ENCODE measurements at places on chromosomes 4 and X.
A peak's percentile ranks its signal among the peaks of the same experiment; 100 is the strongest.

- no peak for DNase-seq
Measured at GRCh38 chr4:164734484-164734883, 19.4 kb upstream of the SMIM31 start.

GRCh38 chr4:155906554-155907247 is 3.2 kb downstream of the TDO2 start:
- no peak for DNase-seq

GRCh38 chrX:132676561-132677186 is 187.8 kb upstream of the MBNL3 start:
- DNase-seq = no peak

- DNase-seq = no peak
Measured at GRCh38 chr4:84238247-84239090, 260.6 kb downstream of the NKX6-1 start.

GRCh38 chrX:18707426-18708049 is at the start of gene PPEF1:
TSS of gene PPEF1 (plus strand) at chrX:18707645. CDS start at chrX:18707781, 136 bp downstream.
- no peak for DNase-seq

DNA sequence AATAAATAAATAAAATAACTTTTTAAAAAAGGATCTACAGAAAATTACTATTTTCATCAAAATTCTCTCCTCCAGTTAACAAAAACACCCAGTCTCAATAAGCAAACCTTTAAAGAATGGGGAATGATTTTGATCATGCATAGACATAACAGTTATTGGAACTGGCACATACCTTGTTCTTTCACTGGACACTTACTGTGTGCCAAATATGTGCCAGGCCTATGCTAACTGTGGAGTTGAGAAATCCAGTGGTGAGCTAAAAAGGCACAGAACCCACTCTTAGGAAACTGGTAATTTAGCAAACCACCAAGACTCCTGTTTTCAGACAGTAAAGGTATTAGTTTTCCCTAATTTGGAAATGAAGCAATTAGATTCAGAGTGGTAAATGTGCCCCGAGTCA is 39.1 kb downstream of the CLOCK start:
- no peak for DNase-seq

DNA sequence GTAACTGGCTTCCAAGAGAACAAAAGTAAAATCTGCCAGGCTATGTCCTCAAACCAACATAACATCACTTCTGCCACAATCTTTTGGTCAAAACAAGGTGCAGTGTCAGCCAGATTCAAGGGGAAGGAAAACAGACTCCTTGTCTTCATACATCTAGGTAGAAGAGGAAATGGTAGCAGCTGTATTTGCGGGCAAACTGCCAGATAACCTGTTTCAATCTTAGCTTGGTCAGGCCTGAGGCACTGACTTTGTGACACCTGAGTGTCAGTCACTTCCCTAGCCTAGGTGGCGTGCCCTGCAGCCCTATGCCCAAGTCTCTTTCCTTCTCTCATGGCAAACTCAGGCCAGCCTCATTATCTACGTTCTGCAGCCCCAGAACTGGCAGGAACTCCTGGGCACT is 146.2 kb upstream of the JADE1 start:
- no peak for DNase-seq

GRCh38 chr4:96708766-96709165 is 868.9 kb downstream of the PDHA2 start:
- DNase-seq = no peak

- DNase-seq = peak; percentile 27
Measured at GRCh38 chr4:168877511-168878491, 132.3 kb downstream of the CBR4 start.

- no peak for DNase-seq
Measured at GRCh38 chrX:115058276-115058675, 40.9 kb upstream of the IL13RA2 start.

DNA sequence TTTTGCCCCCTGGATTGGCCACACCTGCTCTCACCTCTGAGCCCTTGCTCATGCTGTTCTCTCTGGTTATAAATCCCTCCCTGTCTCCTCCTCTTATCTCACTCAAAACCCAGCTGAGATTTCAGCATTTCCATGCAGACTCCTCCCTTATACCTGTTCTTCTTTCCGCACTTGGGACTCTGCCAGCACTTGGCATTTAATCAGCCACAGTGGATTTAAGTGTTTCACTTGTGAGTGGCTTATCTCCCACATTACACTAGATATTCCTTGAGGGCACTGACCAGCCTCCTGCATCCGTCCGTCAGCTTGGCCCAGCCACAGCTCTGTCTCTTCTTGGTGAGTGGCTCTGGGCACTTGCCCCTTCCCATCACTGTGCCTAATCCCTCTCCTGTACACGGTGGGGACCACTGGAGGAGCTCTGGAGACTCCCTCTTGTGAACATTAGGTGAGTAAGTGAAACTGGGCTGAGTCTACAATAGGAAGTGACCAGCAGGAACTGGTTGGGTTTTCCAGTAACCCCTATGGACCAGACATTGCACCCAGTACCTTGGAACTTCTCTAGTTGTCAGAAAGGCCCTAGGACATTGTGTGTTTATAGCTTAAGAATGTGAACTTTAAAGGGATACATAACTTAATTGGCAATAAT is 19.9 kb downstream of the FGFBP1 start:
- DNase-seq = no peak

DNA sequence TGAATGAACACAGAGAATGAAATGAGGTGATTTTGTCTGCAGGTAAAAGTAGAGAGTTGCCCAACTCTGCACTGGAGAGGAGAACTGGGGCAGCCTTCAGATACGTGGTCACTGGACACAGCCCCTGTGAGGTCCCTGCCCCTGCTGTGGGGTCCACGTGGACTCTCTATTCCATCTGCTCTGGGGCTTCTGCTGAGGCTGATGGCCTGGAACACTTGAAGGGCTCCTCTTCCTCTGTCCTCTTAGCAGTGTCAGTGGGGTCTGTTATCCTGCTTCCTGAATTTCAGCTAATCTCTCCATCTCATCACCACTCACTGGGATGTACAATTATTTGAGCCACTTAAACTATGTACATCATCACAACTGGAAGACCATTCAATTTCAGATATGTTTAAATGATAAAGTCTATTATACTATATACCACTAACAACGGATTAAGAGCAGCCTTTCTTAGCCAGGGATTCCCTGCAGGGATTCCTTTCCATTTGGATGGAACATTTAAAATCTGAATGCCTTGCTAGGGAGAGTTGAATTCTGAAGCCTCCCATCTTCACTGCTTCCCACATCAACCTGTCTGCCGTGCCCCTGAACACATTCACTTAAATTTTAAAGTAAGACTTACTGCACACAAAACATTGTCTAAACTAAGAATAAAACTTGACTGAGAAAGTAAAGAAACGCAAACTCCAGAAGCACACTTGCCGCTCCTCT is 74.0 kb downstream of the CC2D2A start:
- DNase-seq = no peak

- peak; percentile 66 for DNase-seq
Measured at GRCh38 chr4:6917461-6918271, 8.0 kb downstream of the TBC1D14 start.

GRCh38 chrX:39176105-39176504 is 374.8 kb downstream of the MID1IP1 start:
- no peak for DNase-seq

DNA sequence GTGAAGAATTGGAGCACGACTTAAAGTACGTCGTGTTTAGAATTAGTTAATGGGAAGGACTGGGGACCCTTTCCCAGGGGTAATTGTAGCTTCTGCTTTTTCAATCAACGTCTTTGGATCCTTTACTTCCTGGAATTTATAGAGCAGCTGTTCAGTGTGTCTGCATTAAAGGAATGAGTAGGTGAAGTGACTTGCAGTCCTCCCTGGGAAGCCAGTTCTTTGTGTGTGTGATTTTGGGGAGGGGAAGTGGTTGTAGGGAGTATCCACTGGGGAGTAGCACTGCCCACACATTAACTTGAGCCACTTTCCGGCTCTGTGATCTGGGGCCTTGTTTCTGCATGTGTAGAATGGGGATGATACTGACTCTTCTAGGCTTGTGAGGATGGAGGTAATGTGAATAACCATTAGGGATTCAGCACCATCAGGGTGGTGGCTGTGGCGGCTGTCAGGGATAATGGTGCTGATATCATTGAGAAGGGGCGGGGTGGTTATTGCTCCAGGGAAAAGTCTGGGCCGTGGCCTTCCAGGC is 54.7 kb downstream of the TMEM131L start:
- DNase-seq = no peak

DNA sequence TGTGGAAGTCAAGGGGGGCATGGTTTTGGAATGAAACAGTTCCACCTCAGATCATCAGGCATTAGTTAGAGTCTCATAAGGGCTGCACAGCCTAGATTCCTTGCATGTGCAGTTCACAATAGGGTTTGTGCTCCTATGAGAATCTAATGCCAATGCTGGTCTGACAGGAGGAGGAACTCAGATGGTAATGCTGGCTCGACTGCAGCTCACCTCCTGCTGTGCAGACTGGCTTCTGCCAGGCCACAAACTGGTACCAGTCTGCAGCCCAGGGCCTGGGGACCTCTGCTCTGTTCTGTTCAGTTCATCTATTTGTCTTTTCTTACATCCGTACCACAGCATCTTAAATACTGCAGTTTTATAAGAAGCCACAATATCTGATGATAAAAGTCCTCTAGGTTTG is 12.2 kb upstream of the MSL3 start:
- DNase-seq = no peak

- no peak for DNase-seq
Measured at GRCh38 chr4:155510771-155511170, 134.0 kb upstream of the MAP9 start.

DNA sequence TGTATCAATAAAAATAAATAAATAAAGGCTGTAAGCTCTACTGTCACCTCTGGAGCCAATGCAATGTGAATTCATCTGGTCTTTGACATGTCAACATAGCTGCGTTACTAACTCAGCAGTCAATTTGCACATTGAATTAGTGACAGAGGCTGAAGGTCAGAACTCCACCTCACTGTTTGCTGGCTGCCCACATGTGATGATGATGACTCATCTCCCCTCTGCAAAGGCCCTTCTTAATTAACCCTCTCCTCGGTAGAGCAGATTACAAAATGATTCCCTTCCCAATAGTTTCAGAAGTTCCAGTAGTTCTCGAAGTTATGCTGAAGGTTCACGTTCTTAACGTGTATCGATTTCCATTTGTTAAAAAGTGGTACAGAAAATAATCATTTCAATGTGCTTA is 1626.0 kb upstream of the TENM3 start:
- DNase-seq = no peak

DNA sequence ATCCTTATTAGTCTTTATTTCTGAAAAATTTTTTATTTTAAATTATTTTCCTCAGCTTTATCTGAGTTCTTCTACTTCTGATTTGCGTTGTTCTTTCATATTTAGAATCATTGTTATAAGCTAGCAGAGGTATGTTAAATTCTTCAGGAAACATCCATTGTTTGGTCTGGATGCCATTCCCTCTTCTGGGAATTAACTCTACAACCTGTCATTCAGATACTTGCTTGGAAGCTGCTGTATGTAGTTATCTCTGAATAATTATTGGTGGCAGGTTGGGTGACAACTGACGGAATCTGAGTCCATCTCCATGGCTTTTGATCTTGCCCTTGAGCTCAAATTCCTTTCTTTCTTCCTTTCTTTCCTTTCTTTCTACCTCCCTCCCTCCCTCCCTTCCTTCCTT is 61.9 kb downstream of the DDIT4L start:
- no peak for DNase-seq

DNA sequence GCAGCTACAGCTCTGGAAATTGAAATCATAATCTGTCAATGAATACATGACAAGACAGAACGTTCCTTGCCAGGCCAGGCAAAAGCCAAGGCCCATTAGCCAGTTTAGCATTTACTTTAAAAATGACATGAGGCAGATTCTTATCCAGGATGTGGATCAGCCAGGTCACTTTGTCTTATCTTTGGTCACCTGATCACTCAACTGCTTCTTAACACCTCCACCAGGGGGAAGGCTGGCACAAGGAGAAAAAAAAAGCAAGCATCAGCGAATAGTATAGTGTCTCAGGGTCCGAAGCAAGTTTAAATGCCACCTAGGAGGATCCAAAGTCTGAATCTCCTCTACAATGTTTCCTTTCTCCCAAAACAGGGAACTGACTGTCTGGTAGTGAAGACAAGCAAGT is 18.8 kb downstream of the ATP1B4 start:
- peak; percentile 41 for DNase-seq

GRCh38 chrX:124145749-124146148 is 184.2 kb downstream of the STAG2 start:
- no peak for DNase-seq

- no peak for DNase-seq
Measured at GRCh38 chr4:80062527-80062926, 10.5 kb downstream of the ANTXR2 start.

DNA sequence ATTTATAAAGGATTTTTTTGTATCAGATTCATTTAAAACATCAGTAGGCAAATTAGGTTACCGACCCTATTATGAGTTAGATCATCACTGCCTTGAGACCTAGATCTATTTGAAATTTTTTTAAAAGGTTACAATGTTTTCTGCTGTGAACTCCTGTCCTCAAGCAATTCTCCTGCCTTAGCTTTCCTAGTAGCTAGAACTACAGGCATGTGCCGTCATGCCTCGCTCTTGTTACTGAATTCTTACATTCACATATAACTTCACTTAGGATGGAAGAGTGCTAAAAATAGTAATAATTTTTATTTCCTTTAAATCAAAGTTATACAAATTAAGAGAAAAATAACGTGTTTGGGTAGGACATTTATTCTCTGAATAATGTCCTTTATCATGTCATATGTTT is 75.5 kb upstream of the MAOA start:
- no peak for DNase-seq

- DNase-seq = peak; percentile 31
Measured at GRCh38 chrX:134990801-134991481, at the start of gene SMIM10. TSS of gene SMIM10 (plus strand) at chrX:134990991. CDS start at chrX:134991096, 105 bp downstream.

- no peak for DNase-seq
Measured at GRCh38 chr4:78781924-78782323, 5.8 kb downstream of the BMP2K start.

- DNase-seq = no peak
Measured at GRCh38 chrX:147811803-147812202, 99.9 kb upstream of the FMR1 start.

DNA sequence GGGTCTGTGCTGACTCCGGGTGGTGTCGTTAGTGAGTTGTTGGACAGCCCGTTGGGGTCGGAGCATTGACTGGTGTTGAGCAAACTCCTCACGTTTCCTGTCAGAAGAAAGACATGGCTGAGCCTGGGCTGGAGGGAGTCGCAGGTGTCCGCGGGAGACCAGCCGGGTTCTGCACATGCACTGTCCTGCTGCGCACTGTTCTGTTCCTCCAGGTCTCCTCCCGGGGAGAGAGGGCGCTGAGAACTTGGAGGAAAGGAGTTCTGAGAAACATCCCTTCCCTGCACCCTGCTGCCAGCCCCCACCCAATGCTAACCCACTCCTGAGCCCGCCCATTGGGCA is 1.1 kb downstream of the ZNF141 start:
- no peak for DNase-seq

DNA sequence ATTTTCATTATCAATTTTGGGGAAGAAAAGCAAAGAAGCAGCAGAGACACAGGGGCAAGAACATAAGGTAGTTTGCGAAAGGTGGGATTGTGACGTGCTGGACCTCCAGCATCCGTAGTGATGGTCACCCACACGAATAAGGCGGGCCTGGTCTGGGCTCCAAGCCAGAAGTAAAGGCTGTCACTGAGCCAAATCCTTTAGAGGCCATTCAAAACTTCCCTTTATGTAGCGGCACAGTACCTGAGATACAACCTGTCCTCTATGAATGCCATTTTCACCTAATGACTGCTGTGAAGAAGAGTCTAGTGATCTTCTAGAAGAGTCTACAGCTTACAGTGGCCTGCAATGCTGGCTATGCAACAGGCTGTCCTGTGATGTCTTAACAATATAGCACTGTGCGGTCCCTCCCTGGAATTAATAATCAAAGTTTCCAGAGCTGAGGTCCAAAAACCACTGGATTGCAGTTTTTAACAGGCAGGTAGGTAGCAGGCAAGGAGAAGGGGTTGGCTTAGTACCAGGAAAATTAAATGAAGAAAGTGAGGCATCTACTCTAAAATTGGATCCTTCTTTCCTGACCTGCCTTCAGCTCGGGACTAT is 56.2 kb downstream of the TRIML1 start:
- DNase-seq = no peak

Measured in activated CD8-positive, alpha-beta T cell treated with anti-CD3 and anti-CD28 coated beads, Interleukin-2, amount 10 ng/mL, durations not matched to agents 7 days and 5 days (primary cell).